NCI-H2029 treated with DMSO at 0.1 percent for 48 hours (cell line): ENCODE measurements at places on chromosomes 13 and 19.

GRCh38 chr19:55251341-55252081 is 7.3 kb downstream of the PPP6R1 start:
- no peak for DNase-seq

GRCh38 chr13:30134578-30134977 is 172.8 kb downstream of the KATNAL1 start:
- DNase-seq = no peak

DNA sequence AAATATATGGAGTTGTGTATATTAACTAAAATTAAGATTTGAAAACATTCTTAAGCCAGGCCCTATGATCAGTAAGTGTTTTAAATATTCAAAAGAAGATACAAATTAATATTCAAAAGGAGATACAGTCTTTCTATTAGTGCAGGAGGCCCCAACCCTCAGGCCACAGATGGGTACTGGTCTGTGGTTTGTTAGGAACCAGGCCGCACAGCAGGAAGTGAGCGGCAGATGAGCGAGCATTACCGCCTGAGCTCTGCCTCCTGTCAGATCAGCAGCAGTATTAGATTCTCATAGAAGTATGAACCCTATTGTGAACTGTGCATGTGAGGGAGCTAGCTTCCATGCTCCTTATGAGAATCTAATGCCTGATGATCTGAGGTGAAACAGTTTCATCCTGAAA is 232.9 kb downstream of the FOXO1 start:
- DNase-seq = no peak

GRCh38 chr13:51326777-51327176 is 12.7 kb upstream of the SERPINE3 start:
- no peak for DNase-seq

- no peak for DNase-seq
These were observed 514 bp upstream of the MCEMP1 start for GRCh38 chr19:7676376-7676775.

- DNase-seq = peak; percentile 43
These were observed 5.6 kb downstream of the BCL3 start for GRCh38 chr19:44753932-44754749.

DNA sequence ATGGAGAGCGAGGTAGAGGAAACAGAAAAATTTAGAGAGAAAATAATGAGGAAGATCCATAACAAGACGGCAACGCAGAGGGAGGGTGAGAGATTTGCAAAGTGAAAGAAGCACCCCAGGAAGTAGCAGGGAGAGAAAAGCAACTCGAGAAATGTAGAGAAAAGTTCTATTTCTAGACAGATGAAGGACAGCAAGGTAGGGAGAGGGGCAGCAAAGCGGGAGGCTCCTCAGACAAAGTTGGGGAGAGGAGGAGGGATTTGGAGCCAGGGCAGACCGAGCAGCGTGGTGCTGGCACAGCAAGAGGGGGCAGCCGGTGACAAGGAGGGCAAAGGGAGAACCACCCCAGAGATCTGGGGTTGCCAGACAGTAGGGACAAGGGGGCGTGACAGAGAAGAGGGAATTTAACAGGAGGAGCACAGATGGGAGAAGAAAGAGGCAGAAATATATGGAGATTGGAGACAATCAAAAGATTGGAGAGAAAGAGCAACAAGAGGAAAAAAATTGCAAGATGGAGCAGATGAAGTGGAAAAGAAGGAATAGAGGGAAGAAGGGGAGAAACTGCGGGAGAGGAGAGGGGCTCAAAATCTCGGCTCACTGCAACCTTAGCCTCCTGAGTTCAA is 989 bp downstream of the ZNF766 start:
- no peak for DNase-seq

GRCh38 chr13:94827566-94827965 is 115.2 kb upstream of the SOX21 start:
- DNase-seq = no peak

- no peak for DNase-seq
These were observed 68.1 kb downstream of the ERCC5 start for GRCh38 chr13:102913914-102914313.

- DNase-seq = no peak
These were observed 49.8 kb upstream of the TDRD3 start for GRCh38 chr13:60347174-60347573.

DNA sequence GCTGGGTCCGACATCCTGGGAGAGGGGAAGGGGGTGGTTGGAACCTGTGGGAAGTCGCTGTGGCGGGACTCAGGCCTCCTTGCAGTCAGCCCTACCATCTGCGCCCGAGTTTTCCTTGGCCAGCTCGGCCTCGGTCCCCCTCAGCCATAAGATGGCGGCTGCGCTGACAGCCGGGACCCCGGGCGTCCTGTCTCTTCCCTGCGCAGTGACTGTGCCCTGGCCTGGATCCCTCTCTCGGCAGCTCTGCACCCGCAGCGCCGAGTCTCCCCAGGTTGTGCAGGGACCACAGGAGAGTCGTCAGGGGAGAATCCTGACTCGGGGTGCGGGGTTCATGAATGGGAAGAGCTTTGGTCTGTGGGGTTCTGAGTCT is 345 bp downstream of the ZNF257 start:
- DNase-seq = no peak

GRCh38 chr19:16118489-16119033 is 6.9 kb downstream of the RAB8A start:
- DNase-seq = no peak

- DNase-seq = no peak
These were observed 501.0 kb downstream of the FOXO1 start for GRCh38 chr13:40165316-40165932.

DNA sequence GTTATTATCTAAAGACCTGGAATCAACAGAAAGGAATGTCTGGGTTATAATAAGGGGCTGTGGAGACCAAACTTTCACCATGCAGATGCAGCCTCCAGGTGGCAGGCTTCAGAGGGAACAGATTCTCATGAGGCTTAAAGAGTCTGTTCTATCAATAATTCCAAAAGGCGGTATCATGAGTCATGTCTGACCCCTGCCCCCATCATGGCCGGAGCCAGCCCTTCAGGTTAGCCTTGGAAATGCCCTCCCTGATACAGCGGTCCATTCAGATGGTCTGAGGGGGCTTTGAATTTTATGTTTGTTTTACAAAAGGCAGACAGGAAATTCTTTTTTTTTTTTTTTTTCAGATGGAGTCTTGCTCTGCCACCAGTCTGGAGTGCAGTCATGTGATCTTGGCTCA is 21.7 kb upstream of the LAMP1 start:
- DNase-seq = no peak

- no peak for DNase-seq
These were observed 151.6 kb downstream of the IER2 start for GRCh38 chr19:13301627-13302334.

- no peak for DNase-seq
These were observed 327.8 kb downstream of the SUCLA2 start for GRCh38 chr13:47673009-47673850.

GRCh38 chr13:34944274-34944634 is 2.2 kb downstream of the NBEA start:
- DNase-seq = no peak

DNA sequence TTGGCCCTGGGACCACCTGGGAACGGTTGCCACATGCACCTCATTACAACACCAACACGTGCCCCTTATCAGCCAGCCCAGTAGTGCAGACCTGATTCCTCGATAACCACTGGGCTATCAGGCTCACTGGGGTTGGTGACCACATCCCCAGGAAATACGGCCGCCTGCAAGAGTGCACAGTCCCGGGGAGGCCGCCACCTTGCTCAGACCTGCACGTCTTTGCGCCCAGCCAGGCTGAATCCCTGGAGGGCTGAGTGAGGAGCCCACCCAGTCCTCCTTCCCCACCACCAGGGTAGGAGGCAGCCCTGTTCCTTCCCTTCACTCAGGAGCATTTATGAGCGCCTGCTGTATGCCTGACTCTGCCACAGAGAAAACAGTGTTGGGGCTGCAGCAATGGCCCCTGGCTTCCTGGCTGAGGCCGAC is 67.8 kb downstream of the CEBPG start:
- DNase-seq = no peak

- DNase-seq = no peak
These were observed 30.8 kb downstream of the SMARCA4 start for GRCh38 chr19:10991521-10992081.

DNA sequence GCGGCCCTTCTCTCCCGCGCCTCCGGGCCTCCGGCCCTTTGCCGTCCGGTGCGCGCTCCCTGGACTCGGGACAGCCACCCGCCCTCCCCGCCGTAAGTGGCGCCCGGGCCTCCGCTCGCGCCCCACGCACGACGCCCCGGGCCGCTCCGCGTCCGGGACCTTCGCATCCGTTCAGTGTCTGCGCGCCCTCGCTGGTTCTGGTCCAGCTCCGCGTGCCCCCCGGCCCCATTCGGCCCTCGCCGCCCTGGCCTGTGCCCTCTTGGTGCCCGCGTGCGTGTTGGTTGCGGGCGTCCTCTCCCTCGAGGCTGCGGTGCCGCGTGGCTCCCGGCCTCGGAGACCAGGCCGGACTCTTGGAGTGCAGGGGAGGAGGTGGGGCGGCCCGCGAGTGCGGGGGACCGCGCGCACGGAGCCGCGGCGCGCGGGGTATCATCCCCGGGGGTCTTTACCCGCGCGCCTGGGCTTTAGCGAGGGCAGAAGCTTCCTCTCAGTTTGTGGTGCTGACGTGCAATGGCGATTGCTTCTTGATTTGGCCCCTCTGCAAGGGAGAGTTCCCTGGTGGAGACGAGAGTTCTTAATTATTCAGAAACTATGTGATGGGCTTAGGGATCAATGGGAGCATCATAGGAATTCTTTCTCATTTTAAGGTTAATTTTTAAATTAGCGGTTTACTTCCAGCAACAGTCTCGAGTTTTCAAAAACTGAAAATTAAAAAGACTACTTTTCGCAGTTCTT is 757 bp downstream of the WASF3 start:
- DNase-seq = no peak

GRCh38 chr13:92317066-92317465 is 909.5 kb upstream of the GPC6 start:
- no peak for DNase-seq

GRCh38 chr19:46076951-46077814 is 36.4 kb upstream of the IGFL4 start:
- DNase-seq = peak; percentile 74

DNA sequence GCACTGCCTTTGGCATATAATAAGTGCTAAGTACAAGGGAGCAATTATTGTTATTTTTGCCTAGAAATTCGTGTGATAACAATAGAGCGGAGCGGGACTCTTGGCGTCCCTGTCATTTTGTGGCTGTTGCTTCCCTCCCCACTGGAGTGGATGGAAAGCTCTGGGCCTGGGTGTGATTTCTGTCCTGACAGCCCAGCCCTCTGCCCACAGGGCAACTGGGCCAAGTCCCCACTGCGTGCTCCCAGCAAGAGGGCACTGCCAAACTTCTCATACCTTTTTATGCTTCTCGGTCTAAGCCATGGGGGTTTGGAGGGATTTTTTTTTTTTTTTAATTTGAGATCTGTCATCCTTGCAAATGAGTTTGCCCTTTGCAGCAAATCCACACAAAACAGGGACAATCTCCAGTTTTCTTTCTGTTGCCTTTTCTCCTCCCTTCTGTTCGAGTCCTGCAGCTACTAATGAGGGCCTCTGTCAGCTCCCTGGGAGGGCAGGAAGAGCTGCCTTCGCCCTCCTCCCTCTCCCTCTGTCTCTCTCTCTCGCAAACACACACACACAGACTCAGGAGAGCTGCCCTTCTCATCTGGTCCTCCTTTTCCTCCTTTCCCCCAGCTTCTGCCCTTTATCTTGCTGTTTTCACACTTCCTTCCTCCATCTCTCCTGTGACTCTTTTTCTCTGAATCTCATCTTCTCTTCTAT is 103.9 kb downstream of the DNAJC15 start:
- DNase-seq = no peak

DNA sequence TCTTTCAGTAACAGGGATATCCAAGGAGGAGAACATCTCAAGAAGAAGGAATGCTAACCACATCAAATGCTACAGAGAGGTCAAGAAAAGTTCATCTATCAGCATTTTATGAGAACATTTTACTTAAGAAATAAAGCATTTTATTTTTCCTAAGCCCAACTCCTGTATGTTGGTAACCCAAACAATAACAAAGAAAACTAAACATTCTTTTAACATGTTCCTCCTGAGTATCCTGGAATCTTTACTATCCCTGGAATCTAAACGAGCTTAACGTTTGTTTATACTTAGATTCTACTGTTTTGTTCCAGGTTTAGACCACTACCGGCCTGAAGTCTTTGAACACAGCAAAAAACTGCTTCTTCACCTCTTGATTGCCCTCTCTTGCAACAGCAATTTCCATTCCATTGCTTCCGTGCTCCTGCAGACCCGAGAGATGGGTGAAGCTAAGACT is 89.7 kb downstream of the ZAR1L start:
- DNase-seq = no peak

DNA sequence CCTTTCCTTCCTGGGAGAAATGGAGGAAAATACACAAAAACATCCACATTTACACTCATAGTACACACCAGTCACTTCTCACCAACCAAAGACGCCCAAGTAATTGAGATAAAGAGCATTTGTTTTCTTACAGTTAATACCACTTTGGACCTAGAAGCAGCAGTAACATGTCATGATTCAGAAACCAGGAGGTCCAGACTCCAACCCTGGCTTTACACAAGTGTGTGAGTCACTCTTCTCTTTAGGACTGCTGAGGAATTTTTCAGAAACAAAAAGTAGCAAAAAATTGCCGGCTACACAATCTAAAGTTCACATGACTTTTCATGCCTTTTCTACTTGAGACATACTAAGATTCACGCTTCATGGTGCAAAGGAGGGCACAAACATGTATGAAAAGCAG is 42.1 kb downstream of the TUBGCP3 start:
- no peak for DNase-seq

DNA sequence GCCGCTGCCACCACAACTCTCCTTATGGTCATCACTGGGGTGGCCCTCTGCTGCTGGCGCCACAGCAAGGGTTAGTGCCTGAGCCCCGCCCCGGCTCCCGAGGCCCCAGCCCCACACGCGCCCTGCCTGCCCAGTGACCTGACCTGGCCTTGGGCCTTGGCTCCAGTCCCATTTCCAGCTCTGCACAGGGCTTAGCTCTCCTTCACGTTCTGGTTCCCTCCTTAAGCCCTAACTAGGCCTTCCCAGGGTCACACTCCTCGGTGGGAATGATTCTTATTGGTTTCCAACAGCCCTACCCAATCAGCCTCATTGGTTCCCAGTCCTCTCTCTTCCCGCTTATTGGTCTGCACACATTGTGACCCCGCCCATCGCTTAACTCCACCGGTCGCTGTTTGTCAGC is 5.8 kb downstream of the KIRREL2 start:
- DNase-seq = no peak

GRCh38 chr19:5624018-5624663 is 1.3 kb downstream of the SAFB start:
- no peak for DNase-seq

DNA sequence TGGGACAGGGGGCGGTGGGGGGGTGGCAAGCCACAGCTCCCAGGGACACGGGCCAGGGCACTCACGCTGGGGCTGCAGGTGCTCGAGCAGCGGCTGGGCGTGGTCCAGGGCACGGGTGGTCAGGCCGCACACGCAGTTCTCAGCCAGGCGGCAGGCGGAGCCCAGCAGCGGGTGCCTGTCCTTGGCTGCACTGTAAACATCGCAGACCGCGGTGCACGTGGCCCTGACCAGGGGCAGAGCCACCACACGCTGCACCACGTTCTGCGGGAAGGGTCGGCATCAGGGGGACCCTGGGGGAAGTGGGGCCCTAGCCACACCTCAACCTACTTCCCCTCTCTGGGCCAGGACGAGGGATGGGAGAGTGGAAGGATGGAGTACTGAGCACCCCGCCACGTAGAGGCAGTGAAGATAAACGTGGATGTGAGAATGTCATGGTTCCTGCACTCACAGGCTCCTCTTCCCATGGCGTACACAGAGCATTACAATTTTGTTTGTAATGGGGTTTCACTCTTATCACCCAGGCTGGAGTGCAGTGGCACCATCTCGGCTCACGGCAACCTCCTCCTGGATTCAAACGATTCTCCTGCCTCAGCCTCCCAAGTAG is 3.4 kb downstream of the PLIN5 start:
- no peak for DNase-seq

GRCh38 chr19:2488942-2489731 is 13.2 kb downstream of the GADD45B start:
- DNase-seq = peak; percentile 12
